ENCODE measurements at places on chromosomes 1 and 21.

DNA sequence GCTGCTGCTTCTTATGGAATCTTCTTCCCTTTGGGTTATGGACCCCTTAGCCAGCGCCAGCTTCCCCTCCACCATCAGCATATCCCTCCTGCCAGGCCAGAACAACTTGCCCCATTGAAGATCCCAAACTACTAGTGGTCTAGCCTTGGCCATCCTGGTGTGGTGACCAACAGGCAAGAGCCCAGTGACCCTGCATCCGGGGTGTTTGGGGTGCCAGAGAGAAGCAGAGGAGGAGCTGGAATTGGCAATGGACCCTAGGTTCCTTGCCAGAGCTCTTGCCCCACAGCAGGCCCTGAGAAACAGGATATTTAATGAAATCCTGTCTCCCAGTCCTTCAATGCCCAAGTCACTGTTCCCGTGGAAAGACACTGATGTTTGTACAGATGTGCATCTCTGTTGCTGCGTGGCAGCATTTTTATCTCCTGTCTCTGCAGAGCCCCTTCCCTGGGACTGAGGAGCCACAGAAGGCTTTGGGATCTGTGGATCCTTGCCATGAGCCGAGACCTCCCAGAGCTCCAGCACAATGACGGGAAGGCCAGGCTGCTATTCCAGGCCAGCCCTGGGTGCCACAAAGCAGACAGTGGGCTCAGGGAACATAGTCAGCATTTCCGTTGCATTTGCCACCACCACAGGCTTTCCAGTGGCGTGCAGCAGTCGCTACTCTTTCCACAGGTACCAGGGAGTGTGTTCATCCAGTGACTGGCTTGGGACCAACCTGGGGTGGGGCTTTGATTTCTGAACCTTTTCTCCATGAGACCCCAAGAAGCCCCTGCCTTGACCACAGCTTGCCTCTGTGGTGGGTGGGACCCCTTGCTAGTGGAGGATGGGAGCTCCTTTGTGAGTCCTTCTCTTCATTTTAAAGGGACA is 21.6 kb downstream of the NAV1 start:
- DNase-seq = no peak

DNA sequence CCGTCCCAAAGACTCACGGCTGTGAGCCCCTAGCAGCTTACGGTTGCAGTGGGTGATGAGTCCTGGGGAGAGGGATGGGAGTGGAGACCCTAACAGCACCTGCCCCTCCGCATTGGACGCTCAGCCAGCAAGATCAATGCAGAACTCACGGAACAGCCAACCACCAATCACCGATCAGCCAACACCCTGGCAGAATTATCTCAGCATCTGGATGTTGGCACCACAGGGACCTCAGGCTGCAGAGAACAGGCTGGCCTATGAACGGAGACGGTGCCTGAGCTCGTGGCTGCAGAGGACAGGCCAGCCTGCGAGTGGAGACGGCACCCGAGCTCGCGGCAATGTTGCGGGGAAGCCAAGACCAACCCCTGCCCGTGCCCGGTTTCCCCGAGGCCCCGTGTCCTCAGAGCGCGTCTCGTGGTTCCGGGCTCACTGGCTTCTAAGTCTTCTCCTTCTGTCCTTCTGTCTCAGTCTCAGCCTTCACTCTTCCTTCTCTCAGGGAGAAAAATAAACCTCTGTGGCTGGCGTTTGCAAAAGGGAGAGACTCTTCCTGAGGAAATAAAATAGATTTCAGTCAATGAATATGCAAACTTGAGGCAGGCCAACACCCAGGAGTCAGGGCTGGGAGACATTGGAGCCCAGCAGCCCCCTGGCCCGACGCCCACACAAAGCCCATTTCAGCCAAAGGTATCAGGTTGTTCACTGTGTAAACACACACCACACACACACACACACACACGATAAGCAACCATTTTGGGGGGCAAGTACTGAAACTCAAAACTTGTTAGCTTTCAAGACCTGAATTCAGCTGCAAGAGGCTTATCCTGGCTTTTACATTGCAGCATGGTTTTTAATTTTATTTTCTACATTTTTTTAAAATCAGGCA is 67.8 kb downstream of the SIK1 start:
- no peak for DNase-seq

- DNase-seq = peak; percentile 19
Measured at GRCh38 chr1:151539321-151540020, 638 bp upstream of the TUFT1 start.

GRCh38 chr1:207186503-207186902 is 82.5 kb downstream of the C4BPA start:
- DNase-seq = no peak

Data from thymus (tissue), 14 donors.